ENCODE measurements at places on chromosomes 3 and 15.

GRCh38 chr3:111947231-111947630 lies 31.6 kb upstream of the ABHD10 start:
- no peak for DNase-seq

DNA sequence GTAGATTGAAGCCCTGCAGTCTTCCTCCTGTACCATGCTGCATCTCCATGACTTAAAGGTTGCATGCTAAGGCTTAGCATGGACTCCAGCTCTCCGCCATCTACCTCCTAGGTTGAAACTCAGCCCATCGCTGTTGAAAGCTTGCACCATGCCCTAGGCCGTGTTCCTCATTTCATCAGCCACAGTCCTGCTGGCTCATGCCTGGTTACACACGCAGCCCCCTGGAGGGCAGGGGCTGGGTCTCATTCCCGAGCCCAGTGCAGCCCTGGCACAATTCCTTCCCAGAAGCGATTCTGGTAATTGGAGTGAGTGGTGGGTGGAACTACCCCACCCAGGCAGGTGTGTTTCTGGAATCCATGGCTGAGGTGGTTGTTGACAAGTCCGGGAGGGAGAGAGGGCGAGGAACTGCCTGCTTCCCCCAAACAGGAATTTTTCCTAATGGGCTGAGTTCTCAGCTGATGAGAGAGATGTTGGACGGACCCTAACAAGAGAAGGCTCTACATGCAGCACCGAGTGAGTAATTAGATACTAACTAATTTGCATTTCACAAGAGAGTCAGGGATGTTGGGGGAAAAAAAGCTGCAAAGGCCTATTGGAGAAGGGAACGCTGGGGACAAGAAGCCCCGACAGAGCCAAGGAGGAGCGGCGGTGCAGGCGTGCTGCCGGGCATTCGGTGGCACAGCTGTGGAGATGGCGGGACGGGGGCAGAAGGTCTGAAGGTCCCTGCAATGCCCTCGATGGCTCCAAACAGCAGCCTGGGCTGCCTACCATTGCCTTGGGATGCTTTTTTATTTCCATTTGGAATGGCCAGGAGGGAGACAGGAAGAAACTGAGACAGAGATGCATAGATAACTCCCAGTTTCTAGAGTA lies 92.3 kb upstream of the TLE3 start:
- no peak for DNase-seq

- DNase-seq: no peak
Measured at GRCh38 chr3:49636883-49637609, 37.1 kb upstream of the APEH start.

DNA sequence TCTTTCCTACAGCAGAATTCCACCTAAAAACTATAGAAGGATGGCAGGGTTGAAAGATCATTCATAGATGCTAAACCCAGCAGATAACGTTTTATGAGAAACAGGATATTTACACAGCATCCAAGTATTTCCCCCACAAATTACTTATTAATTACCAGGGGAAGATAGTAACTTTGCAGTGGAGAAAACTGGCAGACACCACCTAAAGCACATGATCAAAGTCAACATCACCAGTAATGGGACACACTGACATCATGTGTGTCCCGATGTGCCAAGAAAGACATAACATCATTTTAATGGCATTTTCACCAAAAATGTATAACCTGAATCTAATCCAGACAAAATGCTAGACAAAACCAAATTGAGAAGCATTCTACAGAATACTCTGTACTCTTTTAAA lies 220.4 kb upstream of the THBS1 start:
- DNase-seq: no peak

DNA sequence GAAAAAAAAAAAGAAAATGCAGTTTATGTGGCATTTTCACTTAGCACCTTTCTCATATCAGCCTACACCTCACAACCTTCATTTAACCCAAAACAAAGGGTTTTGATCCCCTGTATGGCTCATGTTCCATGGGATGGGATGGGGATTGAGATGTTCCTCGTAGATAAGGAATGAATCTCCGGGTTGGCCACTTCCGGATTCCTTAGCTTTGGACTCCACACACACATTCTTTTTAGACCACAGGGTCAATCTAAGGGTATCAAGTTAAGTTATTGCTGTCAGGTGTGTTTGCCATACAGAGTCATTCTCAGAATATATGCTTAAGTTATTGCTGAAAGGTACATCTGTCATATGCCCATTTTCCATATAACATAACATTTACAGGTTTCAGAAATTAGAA lies 301.4 kb upstream of the TGFBR2 start:
- no peak for DNase-seq

Data from T1000 (cell line).